ENCODE measurements at places on chromosomes 16 and 17.

- no peak overlapping the region for H3K27ac ChIP-seq
- no peak for DNase-seq
- H3K4me1 ChIP-seq: peaks cover 3% of the 10 kb centered on the region
These were observed 8.2 kb upstream of the C16orf74 start for GRCh38 chr16:85759136-85759535.

DNA sequence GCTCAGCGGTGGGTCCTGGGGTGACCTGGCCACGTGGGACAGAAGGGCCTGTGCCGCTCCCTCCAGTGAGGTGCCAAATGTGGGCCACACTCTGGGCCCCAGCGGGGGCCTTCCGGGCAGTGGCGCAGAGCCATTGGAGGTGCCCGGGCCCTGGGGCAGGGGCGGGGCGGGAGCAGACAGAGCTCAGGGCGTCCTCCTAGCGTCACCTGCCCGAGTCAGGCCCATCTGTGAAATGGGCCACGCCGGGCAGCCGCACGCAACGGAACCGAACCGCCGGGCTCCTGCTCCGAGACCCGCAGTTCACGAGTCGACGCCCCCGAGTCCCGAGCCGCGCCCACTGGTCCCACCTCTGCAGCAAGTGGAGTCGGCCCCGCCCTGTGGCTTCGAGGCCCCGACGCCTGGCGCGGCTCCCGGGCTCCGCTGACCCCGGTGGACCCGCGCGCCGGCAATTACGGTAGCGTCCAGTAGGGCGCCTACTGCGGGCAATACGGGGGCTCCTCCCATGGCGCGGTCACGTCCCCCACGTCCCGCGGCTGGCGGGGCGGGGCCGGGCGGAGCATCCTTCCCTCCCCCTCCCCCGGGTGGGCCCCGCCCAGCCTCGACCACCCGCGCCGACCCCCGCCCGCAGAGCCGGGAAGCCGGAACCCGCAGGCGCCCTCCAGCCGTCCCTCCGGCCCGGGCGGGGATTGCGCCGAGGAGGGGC is 1.9 kb downstream of the SLC16A3 start:
- H3K4me1 ChIP-seq: peaks cover 46% of the 10 kb centered on the region
- DNase-seq: peak; percentile 59
- H3K27me3 ChIP-seq: no peaks in the 10 kb centered on the region
- H3K27ac ChIP-seq: peak overlapping the region; percentile 60

GRCh38 chr16:1884889-1885288 is 12.9 kb upstream of the MEIOB start:
- no peak for DNase-seq
- no peak overlapping the region for H3K27ac ChIP-seq
- H3K4me3 ChIP-seq: no peak overlapping the region
- no peaks in the 10 kb centered on the region for H3K27me3 ChIP-seq
- H3K4me1 ChIP-seq: no peaks in the 10 kb centered on the region

DNA sequence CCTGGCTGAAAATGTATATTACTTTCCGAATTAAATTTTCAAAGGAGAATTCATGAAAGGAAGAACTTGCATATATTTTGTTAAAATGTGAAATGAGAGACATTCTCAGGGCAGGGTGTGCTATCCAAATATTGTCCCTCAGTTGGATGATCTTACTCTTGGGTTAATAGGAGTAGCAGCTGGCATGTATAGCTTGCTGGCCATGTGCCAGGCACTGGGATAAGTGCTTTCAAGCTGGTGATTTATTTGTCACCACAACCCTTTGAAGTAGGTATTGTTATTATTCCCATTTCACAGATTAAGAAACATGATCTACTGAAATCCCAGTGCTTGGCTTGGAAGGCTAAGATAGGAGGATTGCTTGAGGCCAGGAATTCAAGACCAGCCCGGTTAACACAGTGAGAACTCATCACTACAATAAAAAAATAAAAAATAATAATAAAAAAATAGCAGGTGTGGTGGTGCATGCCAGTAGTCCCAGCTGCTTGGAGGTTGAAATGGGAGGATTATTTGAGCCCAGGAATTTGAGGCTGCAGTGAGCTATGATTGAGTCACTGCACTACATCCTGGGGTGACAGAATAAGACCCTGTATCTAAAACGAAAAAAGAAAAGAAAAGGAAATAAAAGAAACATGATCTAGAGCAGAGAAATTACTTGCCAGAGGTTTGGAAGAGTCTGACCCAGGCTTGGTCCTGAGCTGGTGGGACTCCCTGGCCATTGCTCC is 11.6 kb upstream of the MPHOSPH6 start:
- peaks cover 10% of the 10 kb centered on the region for H3K27me3 ChIP-seq
- H3K4me1 ChIP-seq: no peaks in the 10 kb centered on the region
- no peaks in the 10 kb centered on the region for H3K36me3 ChIP-seq
- no peak for DNase-seq

GRCh38 chr17:68782789-68783188 is 172.4 kb downstream of the ABCA8 start:
- DNase-seq: no peak
- H3K27me3 ChIP-seq: peaks cover 4% of the 10 kb centered on the region
- no peaks in the 10 kb centered on the region for H3K4me1 ChIP-seq
- no peaks in the 10 kb centered on the region for H3K36me3 ChIP-seq

DNA sequence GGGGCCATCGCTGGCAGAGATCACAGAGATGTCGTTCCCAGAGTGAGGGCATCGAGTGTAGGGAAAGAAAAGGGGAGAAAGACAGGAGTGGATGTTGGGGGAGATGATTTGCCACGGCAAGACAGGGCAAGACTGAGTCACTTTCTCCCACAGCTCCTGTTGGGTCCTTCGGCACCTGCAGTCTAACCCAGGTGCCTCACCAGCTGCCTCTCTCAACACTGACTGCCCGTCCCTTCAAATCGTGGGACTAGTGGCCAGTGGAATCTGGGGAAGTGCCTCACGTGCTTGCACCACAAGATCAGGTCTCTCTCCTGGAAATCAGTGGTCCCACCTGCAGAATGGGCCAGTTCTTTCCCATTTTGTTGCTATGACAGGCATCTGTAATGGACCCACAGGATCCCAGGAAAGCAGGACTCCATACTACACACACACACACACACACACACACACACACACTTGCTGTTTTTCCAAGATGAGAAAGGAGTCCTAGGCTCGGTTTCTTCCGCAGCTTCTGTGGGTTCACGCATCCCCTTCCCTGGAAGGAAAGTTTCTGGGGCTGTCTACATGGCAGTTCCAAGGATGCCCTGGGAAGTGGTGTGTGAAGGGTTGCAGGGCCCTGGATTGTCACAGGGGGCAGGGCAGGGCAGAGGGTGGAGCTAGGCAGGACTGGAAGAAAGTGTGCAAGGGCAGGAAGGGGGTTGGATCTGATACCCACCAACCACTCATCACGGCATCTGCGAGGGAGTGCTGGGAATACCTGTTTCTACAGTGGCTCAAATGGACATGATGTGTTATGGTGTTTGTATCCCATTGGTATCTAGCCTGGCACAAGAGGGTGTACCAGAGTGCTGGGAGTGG is 10.2 kb upstream of the CBX8 start:
- H3K27me3 ChIP-seq: peaks cover 55% of the 10 kb centered on the region
- no peak overlapping the region for H3K27ac ChIP-seq
- no peak overlapping the region for H3K4me3 ChIP-seq

DNA sequence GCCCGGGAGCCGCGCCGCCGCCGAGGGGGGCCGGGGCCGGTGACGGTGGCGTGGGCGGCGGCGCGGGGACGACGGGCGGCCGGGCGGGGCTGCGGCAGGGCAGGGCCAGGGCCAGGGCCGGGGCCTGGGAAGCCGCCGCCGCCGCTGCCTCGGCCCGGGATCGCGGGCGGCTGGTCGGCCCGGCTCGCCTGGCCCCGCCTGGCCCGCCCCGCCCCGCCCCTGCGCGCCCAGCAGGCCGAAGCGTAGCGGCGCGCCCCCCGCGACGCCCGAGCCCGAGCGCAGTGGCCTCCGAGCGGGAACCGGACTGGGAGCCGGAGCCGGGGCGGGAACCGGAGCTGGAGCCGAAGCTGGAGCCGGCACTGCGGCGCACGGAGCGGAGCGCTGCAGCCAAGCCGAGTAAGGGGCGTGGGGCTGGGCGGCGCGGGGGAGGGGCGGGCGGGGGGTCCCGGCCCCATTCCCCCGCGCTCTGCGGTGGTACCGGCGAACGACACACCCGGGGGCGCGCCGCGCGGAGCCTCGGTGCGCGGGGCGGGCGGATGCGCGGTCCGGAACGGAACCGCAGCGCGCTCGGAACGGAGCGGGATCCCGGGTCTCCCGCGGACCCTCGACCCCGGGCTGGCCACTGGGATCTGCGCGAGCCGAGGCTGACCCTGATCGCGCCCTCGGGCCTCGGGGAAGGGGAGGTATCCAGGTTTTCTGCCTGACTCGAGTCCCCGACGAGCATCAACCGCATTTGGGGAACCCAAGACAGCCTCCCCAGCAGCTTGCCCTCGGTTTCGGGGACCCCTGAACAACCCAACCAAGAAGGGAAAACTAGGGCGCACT is at the start of gene BEAN1:
Gene BEAN1 (plus strand): TSS at position 260 of the 825 bp plus-strand sequence. CDS start 10,382 bp downstream, outside the sequence.
- no peak within 1 kb of the TSS for H3K27ac ChIP-seq
- H3K4me1 ChIP-seq: peaks cover 9% of the 10 kb centered on the region
- no peaks in the 10 kb centered on the region for H3K36me3 ChIP-seq
- H3K27me3 ChIP-seq: peaks cover 39% of the 10 kb centered on the region
- H3K4me3 ChIP-seq: no peak within 1 kb of the TSS
- no peak for DNase-seq

GRCh38 chr16:61862221-61863155 is 173.8 kb downstream of the CDH8 start:
- H3K27me3 ChIP-seq: no peaks in the 10 kb centered on the region
- DNase-seq: no peak
- H3K4me1 ChIP-seq: no peaks in the 10 kb centered on the region
- H3K36me3 ChIP-seq: no peaks in the 10 kb centered on the region
- no peak overlapping the region for H3K4me3 ChIP-seq

GRCh38 chr16:67184453-67184994 is 761 bp upstream of the MATCAP1 start:
- H3K27me3 ChIP-seq: peaks cover 3% of the 10 kb centered on the region
- no peak for DNase-seq
- no peaks in the 10 kb centered on the region for H3K36me3 ChIP-seq
- peak overlapping the region; percentile 94 for H3K27ac ChIP-seq
- H3K4me3 ChIP-seq: peak overlapping the region; percentile 77
- H3K4me1 ChIP-seq: peaks cover 18% of the 10 kb centered on the region

DNA sequence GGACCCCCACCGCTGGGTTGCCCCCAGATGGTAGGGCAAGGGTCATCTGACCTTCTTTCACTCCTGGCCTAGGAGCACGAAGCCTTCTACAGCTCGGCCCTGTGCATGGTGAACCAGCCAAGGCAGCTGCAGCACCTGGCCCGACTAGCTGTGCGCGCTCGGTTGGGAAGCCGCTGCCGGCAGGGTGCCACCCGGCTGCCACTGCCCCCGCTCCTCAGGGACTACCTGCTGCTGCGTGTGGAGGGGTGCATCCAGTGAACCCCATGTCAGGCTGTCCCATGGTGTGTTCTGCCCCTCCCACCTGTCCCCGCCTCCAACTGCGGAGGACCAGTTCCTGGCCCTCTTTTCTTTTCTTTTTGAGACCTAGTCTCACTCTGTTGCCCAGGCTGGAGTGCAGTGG is 7.6 kb downstream of the ASB16 start:
- no peaks in the 10 kb centered on the region for H3K27me3 ChIP-seq
- no peak overlapping the region for H3K4me3 ChIP-seq
- DNase-seq: no peak
- H3K36me3 ChIP-seq: peaks cover 29% of the 10 kb centered on the region

- H3K4me3 ChIP-seq: no peak overlapping the region
- no peak overlapping the region for H3K27ac ChIP-seq
- no peaks in the 10 kb centered on the region for H3K36me3 ChIP-seq
- no peak for DNase-seq
- no peaks in the 10 kb centered on the region for H3K4me1 ChIP-seq
These were observed 16.4 kb downstream of the CDYL2 start for GRCh38 chr16:80788027-80788426.

DNA sequence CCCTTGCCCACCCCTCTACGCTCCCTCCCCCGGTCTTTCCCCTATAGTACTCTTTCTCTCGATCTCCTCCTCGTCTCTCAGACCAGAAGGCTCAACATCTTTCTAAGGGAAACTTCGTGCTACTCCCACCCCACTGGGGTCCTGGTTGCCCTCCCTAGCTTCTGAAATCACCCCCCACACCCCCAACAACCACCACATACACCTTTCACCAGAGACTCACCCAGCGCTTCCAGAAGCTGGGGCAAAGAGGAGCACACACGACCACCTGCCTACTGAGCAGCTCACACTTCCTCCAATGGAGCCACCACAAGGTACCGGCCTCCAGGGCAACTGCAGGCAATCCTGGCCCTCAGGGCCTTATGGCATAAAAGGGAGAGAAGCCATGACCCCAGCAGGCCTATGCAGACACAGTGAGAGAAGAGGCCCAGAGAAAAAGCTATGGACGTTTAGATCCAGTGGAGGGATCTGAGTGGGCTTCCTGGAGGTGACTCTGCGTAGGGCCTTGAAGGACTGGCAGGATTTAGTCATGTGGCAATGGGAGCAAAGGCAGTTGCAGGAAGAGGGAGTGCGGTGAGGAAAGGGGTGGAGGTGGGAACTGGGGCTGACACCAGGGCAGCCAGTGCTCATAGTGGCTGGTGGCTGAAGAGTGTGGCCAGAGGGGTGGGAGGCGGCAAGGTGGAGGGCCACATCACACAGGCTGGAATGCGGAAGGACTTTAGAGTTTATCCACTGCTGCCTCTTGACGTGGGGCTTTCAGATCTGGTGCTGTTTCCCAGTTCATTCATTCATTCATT is 12.1 kb upstream of the TMEM92 start:
- no peak overlapping the region for H3K27ac ChIP-seq
- H3K36me3 ChIP-seq: no peaks in the 10 kb centered on the region
- H3K27me3 ChIP-seq: no peaks in the 10 kb centered on the region
- DNase-seq: no peak

DNA sequence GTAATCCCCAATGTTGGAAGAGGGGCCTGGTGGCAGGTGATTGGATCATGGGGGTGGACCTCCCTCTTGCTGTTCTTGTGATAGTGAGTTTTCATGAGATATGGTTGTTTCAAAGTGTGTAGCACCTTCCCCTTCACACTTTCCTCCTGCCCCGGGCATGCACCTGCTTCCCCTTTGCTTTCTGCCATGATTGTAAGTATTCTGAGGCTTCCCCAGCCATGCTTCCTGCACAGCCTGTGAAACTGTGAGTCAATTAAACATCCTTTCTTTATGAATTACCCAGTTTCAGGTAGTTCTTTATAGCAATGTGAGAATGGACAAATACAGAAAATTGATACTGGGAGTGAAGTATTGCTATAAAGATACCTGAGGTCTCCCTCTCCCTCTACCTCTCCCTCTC is 29.4 kb downstream of the RNF112 start:
- no peaks in the 10 kb centered on the region for H3K27me3 ChIP-seq
- no peaks in the 10 kb centered on the region for H3K36me3 ChIP-seq
- no peak for DNase-seq

GRCh38 chr16:84462296-84463210 is 41.9 kb downstream of the MEAK7 start:
- no peaks in the 10 kb centered on the region for H3K4me1 ChIP-seq
- H3K27ac ChIP-seq: no peak overlapping the region
- peaks cover 13% of the 10 kb centered on the region for H3K36me3 ChIP-seq
- H3K27me3 ChIP-seq: no peaks in the 10 kb centered on the region
- no peak for DNase-seq
- no peak overlapping the region for H3K4me3 ChIP-seq

GRCh38 chr17:27346228-27346899 is 52.5 kb downstream of the WSB1 start:
- no peak overlapping the region for H3K27ac ChIP-seq
- peaks cover 7% of the 10 kb centered on the region for H3K4me1 ChIP-seq
- no peaks in the 10 kb centered on the region for H3K36me3 ChIP-seq

- H3K36me3 ChIP-seq: peaks cover 17% of the 10 kb centered on the region
- no peak overlapping the region for H3K27ac ChIP-seq
- DNase-seq: no peak
- H3K4me1 ChIP-seq: no peaks in the 10 kb centered on the region
These were observed 81.0 kb downstream of the ATF7IP2 start for GRCh38 chr16:10466861-10467260.
